ENCODE measurements at places on chromosomes 4 and X.
A peak's percentile ranks its signal among the peaks of the same experiment; 100 is the strongest.

DNA sequence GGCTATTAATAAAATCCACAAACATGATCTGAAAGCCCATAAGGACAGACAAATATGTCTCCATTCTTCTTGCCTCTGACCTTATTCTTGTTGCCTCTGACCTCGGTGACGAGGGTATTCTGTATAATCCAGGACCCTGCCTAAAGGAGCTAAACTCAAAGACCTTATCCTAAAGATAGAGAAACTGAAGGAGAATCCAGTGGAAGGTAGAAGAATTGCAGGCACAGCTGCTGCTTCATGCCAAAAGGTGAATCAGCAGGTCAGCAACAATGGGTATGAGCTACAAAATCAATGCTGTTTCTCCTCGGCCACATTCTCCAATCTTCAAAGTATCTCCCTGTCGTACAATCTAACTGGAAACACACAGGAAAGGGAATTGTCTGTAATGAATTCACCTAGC lies 71.4 kb downstream of the INTS6L start:
- no peak for DNase-seq

DNA sequence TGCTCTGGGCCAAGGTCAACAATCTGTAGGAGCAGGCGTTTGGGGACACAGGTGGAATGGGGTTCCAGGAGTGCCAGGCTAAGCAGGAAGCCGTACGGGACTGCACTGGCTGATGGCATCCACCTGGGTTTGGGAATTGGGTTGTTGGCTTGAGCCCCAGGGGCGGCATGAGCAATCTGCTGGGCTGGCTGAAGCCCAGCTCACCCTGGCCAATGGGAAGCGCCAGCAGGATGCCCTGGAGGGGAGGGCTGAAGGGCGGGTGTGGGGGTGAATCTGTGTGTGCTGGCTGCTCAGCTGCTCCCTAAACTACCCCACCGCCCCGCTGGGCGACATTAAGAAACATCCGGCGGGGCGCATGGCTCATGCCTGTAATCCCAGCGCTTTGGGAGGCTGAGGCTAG lies 8.9 kb upstream of the RGS12 start:
- no peak for DNase-seq

- DNase-seq, result no peak
Measured at GRCh38 chrX:2696698-2697215, 5.7 kb downstream of the CD99 start.

- DNase-seq, result peak; percentile 29
Measured at GRCh38 chr4:1851575-1852410, 4.2 kb downstream of the LETM1 start.

DNA sequence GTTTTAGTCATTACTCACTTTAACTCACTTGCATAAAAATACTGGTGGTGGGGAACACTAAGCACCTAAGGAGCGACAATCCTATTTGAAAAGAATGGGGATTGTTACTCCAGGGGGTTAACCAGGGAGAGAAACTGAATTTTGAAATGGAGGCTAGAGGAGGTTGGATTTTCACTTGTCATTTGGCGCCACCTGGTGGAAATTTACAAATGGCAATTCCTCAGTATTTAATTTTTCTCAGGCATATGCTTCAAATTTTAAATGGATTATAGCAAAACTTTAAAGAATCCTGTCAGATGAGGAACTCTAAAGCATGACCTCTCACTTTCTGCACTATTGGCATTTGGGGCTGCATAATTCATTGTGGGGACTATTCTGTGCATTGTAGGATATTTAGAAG lies 2.7 kb upstream of the GEMIN8 start:
- peak; percentile 13 for DNase-seq

- DNase-seq, result no peak
Measured at GRCh38 chr4:153489856-153490558, 23.8 kb downstream of the TMEM131L start.

GRCh38 chrX:2183193-2183725 lies 317.5 kb downstream of the DHRSX start:
- DNase-seq, result no peak

- DNase-seq, result peak; percentile 22
Measured at GRCh38 chr4:70873216-70873615, 29.0 kb upstream of the MOB1B start.

DNA sequence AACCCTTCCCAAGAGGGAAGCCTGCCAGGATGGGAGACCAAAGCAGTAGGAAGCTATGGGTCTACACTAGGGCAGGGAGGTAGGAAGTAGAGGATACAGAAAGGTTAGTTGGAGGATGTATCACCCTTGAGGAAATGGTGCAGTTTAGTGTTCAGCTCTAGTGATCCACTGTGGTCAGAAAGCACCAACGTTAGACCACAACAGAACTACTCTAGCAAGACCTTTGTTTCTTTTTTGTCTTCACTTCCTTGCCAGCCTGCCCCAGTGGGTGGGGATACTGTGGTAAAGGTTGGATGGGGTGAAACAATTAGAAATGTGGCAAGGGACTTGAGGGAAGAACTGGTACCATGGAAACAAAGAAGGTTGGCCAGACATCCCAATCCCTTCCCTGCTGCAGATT lies 83.3 kb downstream of the DDIT4L start:
- peak; percentile 95 for DNase-seq

GRCh38 chr4:21544415-21544814 lies 404.2 kb downstream of the KCNIP4 start:
- DNase-seq, result no peak

DNA sequence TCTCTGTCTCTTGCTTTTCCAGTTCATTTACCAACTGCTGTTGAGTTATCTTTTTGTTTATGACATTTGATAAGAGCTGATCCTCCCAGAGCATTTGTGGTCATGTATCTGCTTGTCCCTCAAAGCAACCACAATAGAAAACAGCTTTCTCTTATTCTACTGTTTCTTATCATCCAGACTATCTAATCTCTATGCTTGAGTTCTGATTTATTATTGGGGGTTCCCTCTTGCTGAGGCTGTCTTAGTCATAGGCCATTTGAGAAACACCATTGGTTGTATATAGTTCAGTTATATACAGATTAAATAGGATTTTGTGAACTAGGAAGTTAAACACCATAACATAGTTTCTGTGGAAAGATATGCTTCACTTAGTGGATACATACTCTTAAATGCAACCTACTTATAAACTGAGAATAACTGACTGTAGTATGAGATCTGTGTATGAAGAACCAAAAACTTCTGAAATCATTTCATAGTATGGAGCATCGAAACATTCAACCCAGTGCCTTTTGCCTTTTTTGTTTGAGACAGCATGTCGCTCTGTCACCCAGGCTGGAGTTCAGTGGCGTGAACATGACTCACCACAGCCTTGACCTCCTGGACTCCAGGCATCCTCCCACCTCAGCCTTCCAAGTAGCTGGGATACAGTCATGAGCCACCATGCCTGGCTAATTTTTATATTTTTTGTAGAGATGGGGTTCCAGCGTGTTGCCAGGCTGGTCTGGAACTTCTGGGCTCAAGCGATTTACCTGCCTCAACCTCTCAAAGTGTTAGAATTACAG lies 75.8 kb downstream of the STIM2 start:
- DNase-seq, result peak; percentile 31

DNA sequence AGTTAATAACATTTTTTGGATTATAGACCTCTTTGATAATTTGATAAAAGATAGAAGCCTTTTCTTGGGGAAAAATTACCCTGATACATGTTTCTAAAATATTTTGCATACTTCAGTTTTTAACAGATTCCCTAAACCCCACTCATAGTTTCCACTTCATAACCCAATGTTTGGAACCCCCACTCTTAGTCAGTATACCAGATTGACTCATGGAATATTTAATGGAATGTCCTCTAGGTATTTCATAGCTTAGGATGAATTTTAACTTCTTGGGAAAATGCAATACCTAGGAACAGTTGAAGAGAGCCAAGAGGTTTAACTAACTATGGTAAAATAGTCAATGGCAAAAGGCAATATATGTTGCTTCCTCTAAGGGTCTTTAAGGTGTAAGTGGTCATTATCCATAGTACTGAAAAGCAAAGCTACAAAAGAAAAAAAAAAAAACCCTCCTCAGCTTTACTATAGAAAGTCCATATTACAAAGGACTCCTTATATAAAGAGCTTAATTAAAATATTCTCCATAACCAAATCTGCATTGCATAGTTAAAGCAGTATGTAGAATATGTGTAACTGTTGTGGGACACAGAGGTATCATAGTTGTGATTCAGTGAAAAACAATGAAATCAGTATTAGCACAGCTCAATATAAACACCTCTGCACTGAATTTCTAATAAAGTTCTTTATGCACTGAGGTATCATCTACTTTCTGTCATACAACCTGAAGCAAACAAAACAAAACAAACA lies 159.9 kb downstream of the PCDH7 start:
- no peak for DNase-seq

DNA sequence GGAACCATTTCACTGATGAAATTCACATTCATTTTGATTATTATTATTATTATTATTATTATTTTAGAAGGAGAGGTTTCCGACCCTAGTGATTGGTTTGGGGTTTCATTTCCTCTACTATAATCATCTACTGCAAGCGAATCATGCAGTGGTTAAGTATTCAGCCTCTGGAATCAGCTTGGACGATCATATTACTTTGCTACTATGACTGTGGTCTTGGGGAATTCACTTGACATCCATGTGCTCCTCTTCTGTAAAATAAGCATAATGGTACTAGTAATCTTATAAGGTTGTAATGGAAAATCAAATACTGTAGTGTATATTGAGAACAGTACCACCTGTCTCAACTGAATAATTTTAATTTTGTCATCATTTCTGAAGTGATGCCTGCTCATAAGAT lies 132.1 kb upstream of the SLC4A4 start:
- no peak for DNase-seq

DNA sequence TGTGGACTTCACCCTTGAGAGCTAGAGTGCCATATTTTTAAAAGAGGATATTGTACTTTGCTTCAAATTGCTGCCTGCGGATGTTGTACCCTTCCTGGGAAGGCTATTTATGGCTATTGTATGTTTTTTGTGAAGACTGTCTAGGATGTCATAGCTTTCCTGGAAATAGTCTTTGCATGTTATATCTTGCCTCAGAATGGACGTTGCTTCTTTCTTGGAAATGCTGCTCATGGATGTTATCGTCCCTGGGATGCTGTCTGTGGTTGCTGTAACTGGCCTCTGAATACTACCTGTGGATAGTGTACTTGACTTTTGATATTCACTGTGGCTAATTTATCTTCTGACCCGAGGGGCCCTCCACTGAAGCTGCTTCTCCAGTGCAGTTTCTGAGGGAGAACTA lies 146.8 kb downstream of the ENOX2 start:
- DNase-seq, result no peak

DNA sequence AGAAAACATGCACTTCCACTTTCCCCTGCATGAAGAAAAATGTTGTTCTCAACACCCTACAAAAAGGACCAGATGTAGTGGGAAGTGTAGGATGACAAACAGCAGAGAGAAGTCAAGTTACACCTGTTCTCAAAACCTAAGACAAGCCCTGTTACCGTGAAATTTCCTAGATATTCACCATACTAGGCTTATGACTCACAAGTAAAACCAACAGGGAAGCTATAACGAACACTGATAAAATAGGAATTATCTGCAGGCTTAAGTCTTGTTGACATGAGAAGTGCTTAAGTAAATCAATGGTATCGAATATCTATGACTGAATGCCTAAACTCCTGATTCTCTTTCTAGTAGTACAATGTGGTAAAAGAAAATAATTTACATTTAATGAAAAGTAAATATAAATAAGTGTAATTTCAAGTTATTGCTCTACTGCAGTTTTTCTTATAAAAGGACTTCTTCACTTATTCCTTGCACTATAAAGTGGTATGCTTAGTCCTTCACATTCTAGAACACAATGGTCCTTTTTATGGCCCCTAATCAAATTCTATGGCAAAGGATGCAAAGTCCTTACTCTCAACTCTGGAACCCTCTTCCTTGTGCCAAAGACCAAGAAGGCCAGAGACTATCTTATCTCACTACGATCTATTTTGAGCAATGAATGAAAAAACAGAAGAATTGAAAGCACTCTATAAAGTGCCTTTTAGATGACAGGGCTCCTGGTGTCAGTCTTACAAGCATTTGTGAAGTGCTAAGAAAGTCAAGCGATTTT lies 19.6 kb downstream of the AP1S2 start:
- no peak for DNase-seq

- no peak for DNase-seq
Measured at GRCh38 chr4:6229095-6229494, 28.7 kb upstream of the JAKMIP1 start.

GRCh38 chr4:141645611-141646340 lies 9.4 kb downstream of the IL15 start:
- DNase-seq, result no peak

GRCh38 chr4:74218201-74218600 lies 60.3 kb downstream of the MTHFD2L start:
- no peak for DNase-seq

GRCh38 chr4:170413951-170414350 lies 324.2 kb upstream of the AADAT start:
- no peak for DNase-seq

GRCh38 chr4:156291317-156291716 lies 337.7 kb upstream of the CTSO start:
- DNase-seq, result no peak

- DNase-seq, result no peak
Measured at GRCh38 chrX:146614663-146615478, 194.7 kb upstream of the CXorf51B start.

- DNase-seq, result no peak
Measured at GRCh38 chrX:51459125-51459524, 37.3 kb downstream of the NUDT11 start.

- no peak for DNase-seq
Measured at GRCh38 chr4:158285429-158286216, 75.3 kb downstream of the TMEM144 start.

GRCh38 chrX:94107981-94108380 lies 434.0 kb downstream of the FAM133A start:
- no peak for DNase-seq

DNA sequence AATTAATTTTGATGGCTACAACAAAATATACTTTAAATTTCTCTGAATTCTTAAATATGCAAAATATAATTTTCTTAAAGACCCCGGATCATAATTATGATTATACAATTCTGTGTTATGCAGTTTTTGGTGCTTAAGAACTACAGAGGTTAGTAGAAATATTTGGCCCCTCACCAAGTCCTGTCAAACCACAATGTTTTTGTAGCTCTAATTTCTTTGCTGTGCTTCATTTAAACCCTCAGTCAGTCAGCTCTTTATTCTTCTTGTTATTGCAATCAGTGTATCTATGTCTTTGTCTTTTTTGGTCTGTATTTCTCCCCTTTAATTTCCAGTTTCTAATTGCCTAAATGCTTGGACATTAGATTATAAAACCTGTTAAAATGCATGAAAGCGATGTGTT lies 186.1 kb downstream of the CAMK2D start:
- DNase-seq, result no peak

- no peak for DNase-seq
Measured at GRCh38 chrX:19194285-19195242, 72.3 kb upstream of the ADGRG2 start.

Data from MV-4-11 (cell line).